Stimulated activated naive B cell treated with anti-CD40 and anti-IgM and Interleukin-4, amounts not matched to agents 10 μg/mL and 1 μg/mL and 100 μg/mL, for 72 hours (primary cell): ENCODE measurements at places on chromosomes 16 and 17.

DNA sequence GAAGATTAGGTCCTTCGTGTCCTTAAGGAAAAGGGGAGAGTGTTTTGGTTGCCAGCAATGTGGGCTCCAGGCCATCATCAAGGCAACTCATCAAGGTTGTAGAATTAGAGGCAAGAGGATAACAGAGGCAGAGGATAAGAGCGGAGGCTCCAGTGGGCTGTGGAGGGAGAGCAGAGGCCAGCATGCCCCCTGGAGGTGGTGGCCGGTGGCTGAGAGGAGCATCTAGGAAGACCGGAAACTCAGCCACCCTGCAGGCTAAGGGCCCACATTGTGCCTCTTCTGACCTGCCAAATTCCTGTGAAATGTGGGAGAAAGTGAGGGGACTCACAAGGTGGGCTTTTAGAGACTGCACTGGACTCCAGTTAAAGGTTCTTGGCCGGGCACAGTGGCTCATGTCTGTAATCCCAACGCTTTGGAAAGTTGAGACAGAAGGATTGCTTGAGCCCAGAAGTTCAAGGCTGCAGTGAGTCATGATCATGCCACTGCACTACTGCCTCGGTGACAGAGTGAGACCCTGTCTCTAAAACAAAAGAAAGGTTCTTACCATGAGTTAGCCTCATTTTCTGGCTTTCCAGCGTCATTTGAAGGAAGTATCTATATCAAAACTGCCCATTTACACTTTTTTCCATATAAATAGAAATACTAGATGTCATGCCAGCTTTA lies 62.7 kb upstream of the ADORA2B start:
- DNase-seq, result no peak

DNA sequence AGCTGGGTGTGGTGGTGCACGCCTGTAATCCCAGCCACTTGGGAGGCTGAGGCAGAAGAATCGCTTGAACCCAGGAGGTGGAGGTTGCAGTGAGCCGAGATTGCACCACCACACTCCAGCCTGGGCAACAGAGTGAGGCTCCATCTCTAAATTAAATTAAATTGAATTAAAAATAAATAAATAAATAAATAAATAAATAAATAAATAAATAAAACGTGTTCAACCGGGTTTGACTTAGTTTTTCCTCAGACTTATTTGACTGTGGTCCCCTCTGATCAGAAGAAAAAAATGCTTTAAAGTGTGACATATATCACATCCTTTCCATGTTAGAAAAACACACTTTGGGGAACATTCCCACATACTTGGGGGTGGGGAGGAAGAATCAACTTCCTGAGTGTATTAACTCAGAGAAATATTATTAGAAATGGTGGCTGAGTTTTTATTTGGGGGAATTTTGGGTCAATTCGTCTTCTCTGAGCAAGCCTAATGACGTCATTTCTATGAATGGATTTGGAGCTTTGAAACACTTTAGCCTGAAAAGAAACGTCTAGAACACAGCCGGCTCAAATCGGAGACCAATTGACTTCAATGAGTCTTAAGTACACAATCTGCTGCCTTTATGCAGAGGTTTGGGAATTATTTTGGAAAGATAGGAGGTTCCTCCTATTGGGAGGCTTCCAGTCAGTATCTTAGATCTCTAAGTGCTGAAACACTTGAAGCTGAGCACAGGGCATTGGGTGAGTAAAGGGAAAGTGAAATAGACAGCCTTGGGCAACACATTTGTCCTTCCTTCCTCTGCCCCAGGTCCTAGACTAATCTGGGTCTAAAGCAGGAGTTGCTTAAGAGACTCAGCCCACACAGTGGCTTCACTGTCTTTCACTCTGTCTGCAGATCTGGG lies 132.6 kb downstream of the PITPNC1 start:
- DNase-seq, result no peak

GRCh38 chr17:57355090-57355859 lies 99.0 kb downstream of the MSI2 start:
- DNase-seq, result no peak

- DNase-seq, result no peak
Measured at GRCh38 chr17:57817299-57817698, 32.5 kb downstream of the MRPS23 start.
